ENCODE measurements at places on chromosomes 7 and 10. TPM values are rescaled to one million over a fixed set of nuclear protein-coding genes. Genes with fewer than 3 reads are reported as not detected.

DNA sequence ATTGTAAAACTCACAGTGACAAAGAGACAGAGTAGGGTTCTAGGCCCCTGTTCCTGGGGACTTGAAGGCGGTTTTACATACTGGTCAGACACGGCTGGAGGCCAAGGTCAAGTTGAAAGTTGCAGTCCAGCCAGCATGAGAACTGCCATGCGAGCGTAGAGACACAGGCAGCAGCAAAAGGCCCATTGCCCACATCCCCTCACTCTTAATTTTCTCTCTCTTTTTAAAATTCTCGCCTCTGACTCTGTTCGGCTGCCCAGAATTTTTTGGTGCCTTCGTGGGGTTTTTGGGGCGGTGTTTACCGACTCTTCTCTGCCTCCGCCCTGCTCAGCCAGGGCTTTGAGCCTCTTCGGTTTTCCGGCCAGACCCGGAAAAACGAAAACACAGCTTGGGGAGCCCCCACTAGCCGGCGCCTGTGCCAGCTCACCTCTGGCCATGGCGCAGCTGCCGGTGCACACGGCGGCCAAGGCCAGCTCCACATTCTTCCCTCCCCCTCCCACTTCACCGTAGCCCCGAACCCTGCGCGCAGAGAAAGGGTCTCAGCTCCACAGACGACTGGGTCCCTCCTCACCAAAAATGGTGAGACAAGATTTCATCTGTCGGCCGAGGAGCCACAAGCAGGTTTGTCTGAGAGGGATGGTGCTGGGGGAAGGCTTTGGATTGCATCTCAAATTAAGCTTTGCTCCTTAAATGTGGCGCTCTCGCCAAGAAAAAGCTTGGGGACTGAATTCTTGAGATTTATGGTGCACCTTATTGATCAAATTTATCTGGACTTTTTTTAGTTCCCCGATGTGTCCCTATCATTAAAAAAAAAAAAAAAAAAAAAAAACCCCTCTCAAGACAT, 2.3 kb upstream of the HOXA13 start:
- peak; percentile 75 for DNase-seq

GRCh38 chr10:79181227-79181626, 112.5 kb downstream of the ZMIZ1 start:
- DNase-seq: no peak

FAM25G gene
- not detected for total RNA-seq

DNA sequence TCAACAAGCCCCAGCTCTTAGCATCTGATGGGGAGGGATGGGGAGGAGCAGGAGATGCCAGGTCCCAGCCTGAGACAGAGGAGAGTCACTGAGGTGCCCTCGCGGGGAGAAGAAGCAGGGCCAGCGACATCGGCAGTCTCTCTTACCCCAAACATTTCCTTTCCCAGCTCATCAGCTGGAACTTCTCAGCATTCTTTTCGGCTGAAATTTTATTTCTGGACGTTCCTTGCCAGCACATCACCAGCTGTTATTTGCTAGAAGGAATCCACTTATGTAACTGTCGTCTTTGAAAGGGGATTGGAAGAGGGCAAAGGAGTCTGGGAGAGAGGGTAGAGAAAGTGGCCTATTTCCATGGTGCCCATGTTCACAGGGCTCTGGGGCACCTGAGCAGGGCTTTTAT, 101.0 kb upstream of the SHH start:
- DNase-seq: no peak

DNA sequence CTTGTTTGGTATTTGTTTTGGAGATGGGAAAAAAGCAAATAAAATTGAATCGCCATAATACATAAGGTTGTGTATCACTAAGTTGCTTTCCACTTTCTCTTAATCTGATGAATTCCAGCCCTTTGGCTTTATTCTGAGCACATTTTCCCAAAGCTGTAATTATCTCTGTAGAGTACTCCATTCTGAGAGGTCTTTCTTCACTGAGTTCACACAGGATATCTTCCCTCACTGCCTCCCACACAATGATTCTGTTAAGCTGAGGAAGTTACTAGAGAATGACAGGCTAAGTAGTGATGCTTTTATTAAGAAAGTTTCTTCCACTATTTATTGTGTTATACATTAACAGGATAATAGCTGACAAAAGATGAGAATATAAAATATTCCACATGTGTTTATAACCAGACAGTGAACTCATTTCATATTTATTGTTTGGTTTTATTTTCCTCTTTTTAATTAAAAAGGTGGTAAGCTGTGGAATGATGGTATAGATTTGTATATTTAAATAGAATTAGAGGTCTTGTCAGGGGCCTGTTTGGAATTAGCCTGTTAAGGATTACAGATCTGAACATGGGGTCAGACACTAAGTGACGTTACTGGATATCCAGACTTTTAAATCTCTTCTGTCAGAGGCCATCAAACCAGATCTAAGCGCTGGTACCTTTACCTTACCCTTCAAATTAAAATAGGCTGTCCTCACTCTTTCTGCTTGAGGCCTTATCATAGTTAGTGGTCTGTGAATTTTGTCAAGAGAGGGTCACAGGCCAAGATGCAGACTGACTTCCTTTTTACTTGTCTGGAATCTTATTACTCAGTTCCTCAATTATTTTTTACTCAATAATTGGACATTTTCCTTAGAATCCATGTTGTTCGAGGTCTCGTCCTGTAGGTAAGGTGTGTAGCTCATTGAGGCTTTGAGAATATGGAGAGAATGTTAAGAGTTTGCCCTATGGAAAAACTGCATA, 8.4 kb downstream of the PLXDC2 start:
- DNase-seq: no peak

PKD1L1 gene
- under 0.01 TPM for total RNA-seq

DNA sequence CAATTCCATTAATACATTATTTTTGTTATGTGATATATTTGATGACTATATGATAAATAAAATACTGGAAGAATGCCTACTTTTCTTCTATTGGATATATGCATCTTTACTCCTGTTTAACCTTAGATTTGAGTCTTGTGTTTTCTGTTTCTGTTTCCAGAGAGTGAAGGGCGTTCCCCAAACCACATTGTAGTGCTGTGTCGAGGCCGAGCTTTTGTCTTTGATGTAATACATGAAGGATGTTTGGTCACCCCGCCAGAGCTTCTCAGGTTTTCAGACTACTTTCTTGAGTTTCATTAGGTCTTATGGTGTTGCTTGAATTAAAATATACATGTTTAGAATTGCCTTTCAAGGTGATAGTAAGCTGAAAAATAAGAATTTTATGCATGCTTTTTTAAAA, 23.8 kb downstream of the CROT start:
- no peak for DNase-seq

- peak; percentile 54 for DNase-seq
Observed at GRCh38 chr7:47087866-47088265, 494.0 kb downstream of the TNS3 start.

GRCh38 chr7:86485827-86486226, 157.9 kb upstream of the GRM3 start:
- DNase-seq: no peak

GRCh38 chr10:127872871-127873600, 19.7 kb downstream of the CLRN3 start:
- no peak for DNase-seq

All from osteoblast (primary cell).